ENCODE measurements at places on chromosomes 2 and 18. TPM values are rescaled to one million over a fixed set of nuclear protein-coding genes. Genes with fewer than 3 reads are reported as not detected.

- no peaks in the 10 kb centered on the region for H3K4me1 ChIP-seq
- DNase-seq, result no peak
- H3K27me3 ChIP-seq, result no peaks in the 10 kb centered on the region
- H3K27ac ChIP-seq, result no peak overlapping the region
- no peaks in the 10 kb centered on the region for H3K36me3 ChIP-seq
Measured at GRCh38 chr18:55927831-55928230, 339.8 kb upstream of the TCF4 start.

DNA sequence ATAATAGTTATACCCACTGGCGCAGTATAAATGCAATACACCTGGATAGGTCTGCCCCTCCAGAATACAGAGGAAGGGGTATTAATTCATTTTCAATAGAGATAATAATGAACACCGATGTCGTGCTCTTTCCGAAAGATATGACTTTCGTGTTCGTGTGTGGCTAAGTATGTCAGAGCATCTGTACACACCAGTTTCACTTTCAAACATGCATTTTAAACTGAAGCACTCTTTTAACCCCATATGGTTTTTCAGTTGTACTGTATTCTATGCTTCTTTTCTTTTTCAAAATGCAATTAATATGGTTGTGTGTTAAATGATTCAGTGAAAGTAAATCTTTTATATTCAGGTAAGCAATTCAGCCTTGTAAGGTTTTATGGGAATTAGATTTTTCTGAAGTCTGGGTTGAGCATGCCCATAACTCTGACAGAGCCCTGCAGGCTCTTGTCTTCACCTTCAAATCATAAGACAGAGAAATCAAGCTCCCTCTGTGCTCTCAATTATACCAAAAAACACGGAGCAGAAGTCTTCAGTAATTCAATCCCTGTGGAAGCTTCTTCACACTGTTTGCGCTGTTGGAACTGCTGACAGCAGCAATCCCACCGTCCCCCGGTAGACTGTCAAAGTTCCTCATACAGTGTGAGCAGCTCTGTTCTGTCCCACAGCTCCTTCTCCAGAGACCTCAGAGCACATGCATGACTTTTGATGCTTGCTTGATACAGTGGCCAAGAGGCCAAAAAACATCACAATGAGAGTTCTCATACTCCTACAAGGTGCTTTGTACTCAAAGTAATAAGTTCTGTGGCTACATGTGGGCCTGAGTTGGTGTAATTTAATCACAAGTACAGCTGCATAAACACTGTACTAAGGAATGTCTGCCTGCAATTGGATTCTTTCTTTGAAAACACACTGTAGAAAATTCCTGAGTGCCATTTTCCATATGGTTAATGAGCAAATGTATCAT, 186.8 kb downstream of the ZNF521 start:
- peak overlapping the region; percentile 59 for H3K27ac ChIP-seq
- DNase-seq, result no peak
- no peaks in the 10 kb centered on the region for H3K27me3 ChIP-seq
- H3K4me3 ChIP-seq, result peak overlapping the region; percentile 36
- H3K4me1 ChIP-seq, result peaks cover 16% of the 10 kb centered on the region

DNA sequence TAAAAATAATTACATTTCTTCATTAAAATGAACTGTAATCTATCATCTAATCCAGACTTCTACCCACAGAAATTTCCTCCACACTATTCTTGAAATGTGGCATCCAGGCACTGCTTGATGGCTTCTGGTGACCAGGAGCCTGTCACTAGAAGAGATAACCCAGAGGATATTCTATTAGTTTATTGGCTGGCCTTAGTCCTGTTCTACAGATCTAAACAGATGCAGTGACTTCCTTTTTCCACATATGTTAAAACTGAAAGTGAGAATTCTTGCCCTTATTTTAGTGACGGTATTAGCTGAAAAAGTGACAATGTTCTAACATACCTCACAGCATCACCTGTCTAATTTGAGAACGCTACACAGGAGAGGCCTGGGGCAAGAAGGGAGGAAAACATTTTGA, 775.4 kb downstream of the TSN start:
- no peaks in the 10 kb centered on the region for H3K4me1 ChIP-seq
- H3K27ac ChIP-seq, result no peak overlapping the region
- no peak overlapping the region for H3K4me3 ChIP-seq
- H3K27me3 ChIP-seq, result no peaks in the 10 kb centered on the region
- DNase-seq, result no peak

DNA sequence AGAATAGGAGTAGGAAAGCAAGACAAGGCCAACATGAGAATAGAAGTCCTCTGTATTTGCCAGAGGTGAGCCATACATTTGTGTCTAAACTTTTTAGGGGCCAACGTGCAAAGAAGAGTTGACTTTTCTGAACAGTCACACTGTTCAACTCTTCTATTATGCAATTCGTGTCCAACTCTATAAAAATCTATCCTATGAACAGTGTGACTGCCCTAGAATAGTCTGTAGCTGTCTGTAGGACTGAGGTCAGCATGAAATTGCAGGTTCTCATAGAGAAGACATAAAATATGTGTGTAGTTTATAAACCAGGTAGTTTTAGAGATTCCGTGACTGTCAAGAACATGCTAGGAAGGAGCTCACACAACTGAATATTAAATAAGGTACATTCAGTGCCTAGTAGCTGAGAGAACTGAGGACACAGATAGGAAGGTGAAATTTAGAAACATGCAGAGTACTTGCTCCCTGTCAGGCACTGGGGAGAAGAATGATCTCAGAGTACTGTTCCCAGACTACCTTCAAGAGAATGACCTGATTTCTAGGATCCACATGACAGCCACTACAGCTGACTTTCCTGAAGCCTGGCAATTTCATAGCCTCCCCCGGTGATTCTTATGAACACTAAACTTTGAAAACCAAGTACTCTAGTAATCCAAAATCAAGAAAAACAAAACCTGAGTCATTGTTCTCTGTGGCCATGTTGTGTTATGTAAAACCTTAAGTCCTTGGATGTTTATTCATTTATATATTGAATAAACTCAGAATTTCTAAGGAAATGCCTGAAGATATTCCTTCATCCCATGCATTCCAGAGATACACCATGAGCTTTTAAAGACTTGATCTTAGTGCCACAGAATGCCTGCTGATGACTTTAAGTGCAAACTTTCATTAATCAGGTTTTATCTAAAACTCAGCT, 201.5 kb upstream of the BOD1L2 start:
- no peak overlapping the region for H3K4me3 ChIP-seq
- no peak overlapping the region for H3K27ac ChIP-seq
- peaks cover 5% of the 10 kb centered on the region for H3K36me3 ChIP-seq
- no peaks in the 10 kb centered on the region for H3K4me1 ChIP-seq
- H3K27me3 ChIP-seq, result no peaks in the 10 kb centered on the region

DNA sequence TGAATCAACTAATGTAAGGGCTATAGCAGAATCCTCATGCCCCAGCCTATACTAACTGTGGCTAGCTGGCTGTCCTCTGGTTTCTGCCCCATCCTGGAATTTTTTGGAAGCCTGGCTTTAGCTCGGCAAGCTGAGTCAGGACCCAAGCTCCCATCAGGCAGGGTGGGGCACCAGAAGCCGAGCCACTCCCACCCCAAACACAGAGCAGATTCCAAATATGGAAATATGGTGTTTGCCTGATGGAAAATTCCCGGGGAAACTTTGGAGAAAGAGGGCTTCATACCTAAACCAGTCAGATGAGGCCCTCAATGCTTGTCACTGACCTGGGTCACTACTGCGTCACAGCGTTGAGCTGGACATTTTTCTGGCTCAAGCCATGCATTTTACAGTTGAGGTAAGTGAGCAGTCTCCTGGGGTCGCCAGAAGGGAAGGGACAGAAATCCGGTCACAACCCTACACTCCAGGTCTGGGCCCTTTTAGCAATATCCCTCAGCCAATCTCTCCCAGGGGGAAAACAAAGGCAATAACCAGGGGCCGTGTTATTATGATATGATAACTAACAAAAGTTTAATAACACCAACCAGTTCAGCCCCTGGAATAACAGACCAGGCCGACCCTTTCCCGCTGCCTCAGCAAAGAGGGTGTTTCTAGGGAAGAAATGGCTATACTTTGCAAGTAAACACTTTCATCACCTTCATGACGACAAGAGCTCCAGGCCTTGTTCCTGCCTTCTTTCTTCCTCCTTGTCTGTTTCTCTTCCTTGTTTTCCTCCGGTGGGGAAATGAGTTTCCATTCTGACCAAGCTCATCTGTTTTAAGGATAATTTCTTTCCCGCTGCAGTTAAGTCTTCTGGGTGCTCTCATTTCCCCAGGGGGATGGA, 37.7 kb downstream of the PSD4 start:
- no peaks in the 10 kb centered on the region for H3K4me1 ChIP-seq
- H3K4me3 ChIP-seq, result no peak overlapping the region
- H3K36me3 ChIP-seq, result no peaks in the 10 kb centered on the region
- H3K27me3 ChIP-seq, result no peaks in the 10 kb centered on the region
- H3K27ac ChIP-seq, result no peak overlapping the region

- no peak for DNase-seq
- H3K4me1 ChIP-seq, result no peaks in the 10 kb centered on the region
- H3K36me3 ChIP-seq, result no peaks in the 10 kb centered on the region
Measured at GRCh38 chr2:195392446-195393336, 264.3 kb upstream of the SLC39A10 start.

VAMP8 gene
- total RNA-seq, result 116 TPM

ABCB11 gene
- 0.07 TPM for total RNA-seq

ANKRD36 gene
- total RNA-seq, result 69.1 TPM

CACNB4 gene
- total RNA-seq, result 0.93 TPM
